ENCODE measurements at places on chromosomes 16 and 17.

GRCh38 chr16:4519274-4520058, 19.1 kb downstream of the CDIP1 start:
- no peak for DNase-seq

DNA sequence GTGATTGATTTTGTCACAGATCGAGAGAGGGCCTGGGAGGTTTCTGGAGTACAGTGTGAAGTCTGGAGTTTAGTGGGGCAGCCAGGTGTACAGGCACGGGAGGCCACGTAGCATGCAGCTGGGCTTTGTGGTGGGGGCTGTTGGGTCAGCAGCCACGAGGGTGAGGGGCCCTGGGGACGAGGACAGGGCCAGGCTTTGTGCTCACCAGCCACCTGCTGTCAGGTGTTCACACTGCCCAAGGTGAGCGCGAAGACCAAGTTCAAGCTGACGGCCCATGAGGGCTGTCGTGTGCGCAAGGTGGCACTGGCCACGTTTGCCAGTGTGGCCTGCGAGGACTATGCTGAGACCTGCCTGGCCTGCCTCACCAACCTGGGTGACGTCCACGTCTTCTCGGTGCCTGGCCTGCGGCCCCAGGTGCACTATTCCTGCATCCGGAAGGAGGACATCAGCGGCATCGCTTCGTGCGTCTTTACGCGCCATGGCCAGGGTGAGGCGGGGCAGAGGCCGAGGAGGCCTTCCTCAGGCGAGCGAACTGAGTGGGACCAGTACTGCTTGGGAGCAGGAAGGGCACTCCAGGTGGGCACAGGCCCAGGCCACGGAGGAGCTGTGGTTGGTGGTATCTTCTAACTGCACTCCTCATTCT, 15.9 kb downstream of the LLGL1 start:
- DNase-seq = no peak

- no peak for DNase-seq
These were observed 335.1 kb downstream of the HS3ST4 start for GRCh38 chr16:26026709-26027450.

DNA sequence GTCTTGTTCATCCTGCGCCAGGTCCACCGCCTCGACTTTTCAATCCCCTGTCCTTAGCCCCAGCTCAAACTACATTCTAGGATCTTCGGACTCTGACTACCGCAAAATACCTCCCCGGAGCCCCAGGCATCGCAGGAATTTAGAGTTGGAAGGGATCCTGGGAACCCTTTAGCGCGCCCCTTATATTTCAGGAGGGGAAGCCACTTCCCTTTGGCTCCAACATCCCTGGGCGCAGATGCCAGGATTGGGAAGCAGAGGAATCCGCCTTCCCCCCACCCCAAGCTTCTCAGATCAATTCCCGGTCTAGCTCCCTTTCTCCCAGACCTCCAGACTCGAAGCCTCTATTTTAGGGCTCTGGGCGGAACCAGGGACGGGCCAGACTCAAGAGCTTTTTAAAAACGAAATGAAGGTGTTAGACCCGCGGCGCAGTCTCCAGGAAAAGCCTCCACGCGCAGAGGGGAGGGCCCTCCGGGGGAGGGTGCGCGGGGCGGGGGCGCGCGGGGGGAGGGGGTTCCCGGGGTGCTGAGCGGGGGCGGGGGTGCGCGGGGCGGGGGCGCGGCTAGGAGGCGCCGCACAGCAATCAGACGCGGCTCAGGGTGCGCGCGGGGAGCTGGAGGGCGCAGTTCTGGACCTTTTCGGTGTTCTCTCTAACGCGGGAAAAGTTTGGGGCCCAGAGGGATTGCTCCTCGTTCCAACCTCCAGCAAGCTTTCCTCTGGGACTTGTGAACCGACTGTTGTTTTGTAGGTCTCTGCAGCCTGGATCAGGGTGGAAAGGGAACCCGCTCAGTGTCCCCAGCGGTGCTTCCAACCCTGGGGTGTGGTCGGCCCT, 1.6 kb downstream of the AHSP start:
- no peak for DNase-seq

DNA sequence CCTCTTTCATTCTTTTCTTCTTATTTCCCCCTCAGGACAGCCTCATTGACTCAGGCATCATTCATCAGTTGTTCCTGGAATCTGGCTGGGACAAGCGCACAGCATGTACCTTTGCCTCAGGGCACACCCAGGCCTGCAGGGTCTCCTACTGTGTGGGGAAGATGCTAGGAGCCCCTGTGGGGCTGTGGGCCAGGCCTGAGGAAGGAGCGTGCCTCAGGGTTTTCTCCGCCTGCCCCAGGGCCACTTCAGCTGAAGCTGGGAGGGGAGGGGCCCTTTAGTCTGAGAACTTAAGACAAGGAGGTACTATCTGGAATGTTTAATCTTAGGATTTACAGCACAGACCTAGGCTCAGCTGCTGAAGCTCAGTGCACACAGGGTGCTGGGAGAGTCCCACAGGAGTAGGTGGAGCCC, 7.9 kb downstream of the ELMO3 start:
- no peak for DNase-seq

- DNase-seq = no peak
These were observed 6.7 kb downstream of the CCL2 start for GRCh38 chr17:34261568-34262337.

GRCh38 chr16:46898006-46898405, 13.8 kb downstream of the GPT2 start:
- no peak for DNase-seq

DNA sequence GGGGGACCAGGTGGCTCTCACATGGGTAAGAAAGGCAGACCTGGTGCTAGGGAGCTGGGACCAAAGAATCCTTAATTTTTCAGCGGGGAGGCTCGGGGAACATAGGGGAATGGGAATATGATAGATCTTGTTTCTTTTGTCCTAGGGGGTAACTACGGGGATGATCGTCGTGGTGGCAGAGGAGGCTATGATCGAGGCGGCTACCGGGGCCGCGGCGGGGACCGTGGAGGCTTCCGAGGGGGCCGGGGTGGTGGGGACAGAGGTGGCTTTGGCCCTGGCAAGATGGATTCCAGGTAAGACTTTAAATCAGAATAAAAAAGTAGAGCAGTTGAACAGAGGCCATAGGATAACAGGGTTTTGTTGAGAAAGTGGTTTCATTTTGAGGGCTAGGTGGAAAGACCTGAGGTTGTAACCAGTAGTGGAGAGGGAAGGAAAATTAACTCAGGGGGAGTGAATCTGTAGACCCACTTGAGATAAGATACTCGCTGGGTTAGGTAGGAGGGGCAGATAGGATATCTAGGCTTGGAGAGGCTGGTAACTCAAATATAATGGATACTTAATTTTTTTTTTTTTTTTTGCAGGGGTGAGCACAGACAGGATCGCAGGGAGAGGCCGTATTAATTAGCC, 11.0 kb downstream of the FUS start:
- DNase-seq = no peak
